ENCODE measurements at places on chromosomes 2 and 18. TPM values are rescaled to one million over a fixed set of nuclear protein-coding genes. Genes with fewer than 3 reads are reported as not detected.
A peak's percentile ranks its signal among the peaks of the same experiment; 100 is the strongest.

Gene KIF3C
- 3.0 TPM for total RNA-seq

Gene ACTG2
- total RNA-seq: not detected

Gene WDSUB1
- 6.6 TPM for total RNA-seq

Gene HTRA2
- 39.0 TPM for total RNA-seq

DNA sequence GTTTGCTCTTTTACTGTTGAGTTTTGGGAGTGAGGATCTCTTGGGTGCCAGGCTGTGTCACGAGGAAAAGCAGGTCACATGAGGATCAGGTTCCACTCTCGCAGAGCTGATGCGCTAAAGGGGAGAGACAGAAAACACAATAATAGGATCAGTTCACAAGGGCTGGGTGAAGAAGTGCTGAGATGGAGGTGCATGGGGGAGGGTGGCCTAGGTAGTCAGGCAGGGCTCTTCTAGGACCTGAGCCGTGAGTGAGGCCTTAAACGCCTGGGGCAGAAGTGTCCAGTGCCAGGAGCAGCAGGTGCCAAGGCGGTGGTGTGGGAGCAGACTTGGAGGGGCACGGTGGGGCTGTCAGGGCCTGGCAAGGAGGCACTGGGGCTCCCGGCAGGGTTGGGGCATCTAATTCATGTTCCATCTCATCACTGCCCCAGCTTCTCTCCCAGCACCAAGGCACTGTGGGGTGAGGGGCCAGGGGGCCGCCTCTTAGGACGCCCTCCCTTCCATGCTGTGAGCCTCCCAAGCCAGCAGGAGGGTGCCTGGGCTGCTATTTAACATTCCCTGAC is 9.3 kb downstream of the KCNIP3 start:
- H3K4me3 ChIP-seq: no peak overlapping the region
- H3K4me1 ChIP-seq: no peaks in the 10 kb centered on the region
- H3K27ac ChIP-seq: no peak overlapping the region
- no peaks in the 10 kb centered on the region for H3K36me3 ChIP-seq

GRCh38 chr2:232321156-232321816 is 57.3 kb upstream of the ALPP start:
- no peaks in the 10 kb centered on the region for H3K27me3 ChIP-seq
- H3K36me3 ChIP-seq: no peaks in the 10 kb centered on the region
- peak overlapping the region; percentile 79 for H3K27ac ChIP-seq
- H3K4me1 ChIP-seq: peaks cover 63% of the 10 kb centered on the region
- peak overlapping the region; percentile 29 for H3K4me3 ChIP-seq

DNA sequence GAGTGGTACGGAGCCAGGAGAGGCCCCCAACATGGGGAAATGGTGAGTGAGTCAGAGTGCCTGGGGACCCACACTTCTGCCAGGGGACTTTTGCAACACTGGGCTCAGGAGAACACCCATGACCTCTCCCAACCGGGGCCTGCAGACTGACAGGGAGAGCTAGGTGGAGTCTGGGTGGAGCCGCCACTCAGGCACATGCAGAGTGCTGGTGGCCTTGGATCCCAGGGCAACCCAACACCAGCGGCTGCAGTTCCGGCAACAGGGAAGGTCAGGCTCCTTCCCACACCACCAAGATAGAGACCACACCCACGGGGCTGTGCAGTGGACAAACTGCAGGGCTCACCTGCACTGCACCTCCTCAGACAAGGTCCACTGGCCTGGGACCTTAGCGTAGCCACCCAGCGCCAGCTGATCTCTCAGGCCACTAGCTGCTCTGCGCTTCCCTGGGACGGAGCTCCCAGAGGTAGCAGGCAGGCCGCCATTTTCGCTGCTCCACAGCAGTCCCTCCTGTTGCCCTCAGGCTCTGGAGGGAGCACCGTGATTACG is 99.0 kb downstream of the EFEMP1 start:
- no peak overlapping the region for H3K27ac ChIP-seq
- H3K27me3 ChIP-seq: no peaks in the 10 kb centered on the region
- no peaks in the 10 kb centered on the region for H3K4me1 ChIP-seq
- no peak for DNase-seq
- no peaks in the 10 kb centered on the region for H3K36me3 ChIP-seq
- H3K4me3 ChIP-seq: no peak overlapping the region

- H3K4me1 ChIP-seq: peaks cover 15% of the 10 kb centered on the region
- no peak overlapping the region for H3K4me3 ChIP-seq
- no peaks in the 10 kb centered on the region for H3K36me3 ChIP-seq
- DNase-seq: no peak
- no peaks in the 10 kb centered on the region for H3K27me3 ChIP-seq
- H3K27ac ChIP-seq: no peak overlapping the region
Measured at GRCh38 chr2:12897181-12897580, 180.4 kb downstream of the TRIB2 start.

DNA sequence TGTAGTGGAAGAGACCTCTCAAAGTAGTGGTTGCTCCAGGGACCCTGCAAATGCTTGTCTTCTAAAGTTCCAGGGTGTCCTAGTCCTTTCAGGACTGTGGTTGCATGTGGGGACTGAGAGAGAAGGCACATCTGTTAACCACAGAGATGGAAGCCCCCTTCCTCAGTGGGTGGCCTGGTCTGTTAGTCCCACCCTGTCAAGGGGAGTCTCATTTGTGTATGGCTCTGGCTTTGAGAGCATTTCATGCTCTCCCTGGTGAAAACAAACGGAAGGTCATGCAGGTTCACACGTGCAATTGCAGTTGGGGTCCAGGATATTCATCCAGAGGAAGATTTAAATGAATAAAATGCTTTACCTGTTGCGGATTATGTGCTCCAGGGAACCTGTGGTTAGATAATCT is 219.6 kb downstream of the PRKCE start:
- peaks cover 2% of the 10 kb centered on the region for H3K36me3 ChIP-seq
- DNase-seq: no peak
- no peak overlapping the region for H3K4me3 ChIP-seq
- no peak overlapping the region for H3K27ac ChIP-seq
- no peaks in the 10 kb centered on the region for H3K27me3 ChIP-seq

- no peak for DNase-seq
- no peaks in the 10 kb centered on the region for H3K36me3 ChIP-seq
- no peaks in the 10 kb centered on the region for H3K4me1 ChIP-seq
- H3K27ac ChIP-seq: no peak overlapping the region
Measured at GRCh38 chr2:106703161-106703560, 182.8 kb downstream of the ST6GAL2 start.

- no peak for DNase-seq
- H3K36me3 ChIP-seq: no peaks in the 10 kb centered on the region
- H3K27me3 ChIP-seq: peaks cover 15% of the 10 kb centered on the region
- H3K27ac ChIP-seq: no peak overlapping the region
Measured at GRCh38 chr2:167750675-167751074, 496.7 kb downstream of the STK39 start.

DNA sequence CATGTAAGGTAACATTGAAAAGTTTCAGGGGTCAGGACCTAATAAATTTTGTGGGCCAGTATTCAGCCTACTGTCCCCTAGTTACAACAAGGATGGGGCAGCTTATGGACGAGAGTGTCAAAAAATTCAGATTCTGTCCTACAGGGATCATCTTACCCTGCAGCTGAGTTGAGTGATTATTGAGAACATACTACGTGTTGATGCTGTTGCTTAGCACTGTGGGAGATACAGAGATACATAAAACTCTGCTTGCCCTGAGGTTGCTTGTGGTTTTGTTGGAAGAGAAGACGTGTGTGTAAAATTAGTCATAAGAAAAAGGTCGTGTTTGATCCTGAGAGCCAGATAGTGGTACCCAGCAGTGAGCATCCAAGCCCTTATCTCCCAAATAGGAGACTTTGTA is 253.2 kb downstream of the NEDD4L start:
- H3K27me3 ChIP-seq: no peaks in the 10 kb centered on the region
- DNase-seq: no peak
- H3K4me3 ChIP-seq: no peak overlapping the region
- H3K36me3 ChIP-seq: no peaks in the 10 kb centered on the region

GRCh38 chr2:25417715-25418369 is 76.1 kb upstream of the DNMT3A start:
- H3K4me3 ChIP-seq: no peak overlapping the region
- peaks cover 18% of the 10 kb centered on the region for H3K36me3 ChIP-seq
- peak; percentile 21 for DNase-seq
- no peaks in the 10 kb centered on the region for H3K27me3 ChIP-seq
- H3K4me1 ChIP-seq: peaks cover 2% of the 10 kb centered on the region
- no peak overlapping the region for H3K27ac ChIP-seq

- DNase-seq: no peak
- no peak overlapping the region for H3K27ac ChIP-seq
- peaks cover 3% of the 10 kb centered on the region for H3K27me3 ChIP-seq
- no peak overlapping the region for H3K4me3 ChIP-seq
- no peaks in the 10 kb centered on the region for H3K36me3 ChIP-seq
Measured at GRCh38 chr18:78953566-78953965, 26.1 kb upstream of the SALL3 start.

DNA sequence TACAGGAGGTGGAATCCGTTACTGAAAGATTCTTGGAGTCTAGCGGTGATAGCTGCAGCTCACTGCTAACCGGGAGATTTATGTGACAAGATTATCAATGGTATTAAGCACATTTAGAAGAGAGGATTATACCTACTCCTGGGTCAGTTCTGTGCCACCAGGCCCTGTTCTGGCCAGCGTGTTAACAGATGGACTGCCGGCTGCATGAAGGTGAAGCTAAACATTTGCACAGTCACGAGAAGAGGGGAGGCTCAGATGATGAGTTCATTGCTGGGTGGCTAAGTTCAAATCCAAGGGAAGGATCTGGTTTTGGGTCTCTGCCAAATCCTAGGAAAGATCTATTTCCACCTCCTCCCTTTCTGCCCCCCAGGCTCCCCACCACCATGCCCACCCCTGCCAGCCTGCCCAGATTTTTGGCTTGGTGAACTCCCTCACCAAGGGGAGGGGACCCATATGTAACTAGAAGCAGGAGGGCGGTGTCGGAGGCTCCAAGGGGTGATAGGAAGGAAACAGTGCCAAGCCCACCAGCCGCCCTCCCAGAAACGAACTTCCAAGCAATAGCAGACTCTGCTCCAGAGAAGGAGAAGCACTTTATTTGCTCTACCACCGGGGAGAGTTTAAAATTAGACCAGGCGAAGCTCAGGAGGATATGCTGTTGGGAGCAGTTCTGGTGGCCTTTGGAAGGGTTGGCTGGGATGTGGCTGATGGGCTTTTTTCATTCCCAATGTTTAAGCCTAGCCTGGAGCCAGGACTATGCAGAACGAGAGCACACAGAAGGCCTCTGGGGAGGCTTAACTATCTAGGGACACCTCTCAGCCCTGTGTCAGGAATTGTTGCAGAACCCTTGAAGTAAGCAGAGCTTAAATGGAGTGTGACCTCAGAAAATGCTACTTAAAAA is 200.5 kb downstream of the KLHL29 start:
- no peak for DNase-seq
- no peak overlapping the region for H3K4me3 ChIP-seq
- no peaks in the 10 kb centered on the region for H3K27me3 ChIP-seq
- no peaks in the 10 kb centered on the region for H3K4me1 ChIP-seq
- no peak overlapping the region for H3K27ac ChIP-seq

DNA sequence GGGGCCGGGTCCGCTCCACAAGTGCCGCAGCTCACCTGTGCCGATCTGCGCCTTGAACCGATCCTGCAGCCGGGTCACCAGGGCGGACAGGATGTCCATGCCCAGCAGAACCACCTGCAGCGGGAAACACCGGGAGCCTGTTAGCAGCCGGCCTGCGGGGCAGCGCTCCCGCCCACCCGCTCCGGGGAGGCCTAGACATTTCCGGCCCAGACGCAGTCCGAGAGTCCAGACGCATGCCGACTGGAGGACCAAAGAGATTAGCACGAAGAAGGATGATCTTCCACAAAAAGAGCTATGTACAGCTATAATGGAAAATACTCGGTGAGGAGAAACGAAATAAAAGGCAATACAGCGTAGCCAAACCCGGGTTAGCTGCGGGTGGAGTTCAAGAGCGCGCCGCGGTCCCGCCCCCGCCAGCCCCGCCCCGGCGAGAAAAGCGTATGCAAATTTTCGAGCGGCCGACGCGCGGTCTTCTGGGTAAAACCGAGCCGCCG is 421 bp upstream of the RNU4ATAC start:
- peak overlapping the region; percentile 97 for H3K4me3 ChIP-seq
- peak overlapping the region; percentile 99 for H3K27ac ChIP-seq
- no peaks in the 10 kb centered on the region for H3K27me3 ChIP-seq
- DNase-seq: peak; percentile 86
- peaks cover 57% of the 10 kb centered on the region for H3K4me1 ChIP-seq

GRCh38 chr18:7177116-7177744 is 53.7 kb upstream of the LRRC30 start:
- no peaks in the 10 kb centered on the region for H3K36me3 ChIP-seq
- H3K4me1 ChIP-seq: no peaks in the 10 kb centered on the region
- peaks cover 3% of the 10 kb centered on the region for H3K27me3 ChIP-seq
- DNase-seq: peak; percentile 27
- no peak overlapping the region for H3K4me3 ChIP-seq

- peaks cover 34% of the 10 kb centered on the region for H3K4me1 ChIP-seq
- peak overlapping the region; percentile 91 for H3K27ac ChIP-seq
- H3K27me3 ChIP-seq: no peaks in the 10 kb centered on the region
- peak overlapping the region; percentile 93 for H3K4me3 ChIP-seq
- DNase-seq: no peak
- peaks cover 18% of the 10 kb centered on the region for H3K36me3 ChIP-seq
Measured at GRCh38 chr18:2654928-2655177, 673 bp upstream of the SMCHD1 start.

- no peak overlapping the region for H3K27ac ChIP-seq
- DNase-seq: no peak
- peaks cover 11% of the 10 kb centered on the region for H3K27me3 ChIP-seq
Measured at GRCh38 chr2:29718076-29718686, 203.2 kb downstream of the ALK start.

GRCh38 chr18:73318739-73319479 is 451.1 kb upstream of the NETO1 start:
- DNase-seq: no peak
- H3K27ac ChIP-seq: no peak overlapping the region
- H3K36me3 ChIP-seq: no peaks in the 10 kb centered on the region
- H3K4me1 ChIP-seq: no peaks in the 10 kb centered on the region
- no peak overlapping the region for H3K4me3 ChIP-seq
- H3K27me3 ChIP-seq: no peaks in the 10 kb centered on the region

- H3K4me3 ChIP-seq: no peak overlapping the region
- H3K27me3 ChIP-seq: no peaks in the 10 kb centered on the region
- H3K4me1 ChIP-seq: no peaks in the 10 kb centered on the region
- DNase-seq: no peak
- H3K36me3 ChIP-seq: no peaks in the 10 kb centered on the region
Measured at GRCh38 chr2:170146784-170147183, 31.2 kb upstream of the MYO3B start.

- H3K4me3 ChIP-seq: no peak overlapping the region
- H3K36me3 ChIP-seq: no peaks in the 10 kb centered on the region
- H3K27ac ChIP-seq: no peak overlapping the region
- DNase-seq: no peak
Measured at GRCh38 chr2:62408241-62408677, 97.7 kb downstream of the TMEM17 start.

GRCh38 chr2:25410370-25410769 is 68.6 kb upstream of the DNMT3A start:
- H3K4me1 ChIP-seq: peaks cover 8% of the 10 kb centered on the region
- no peaks in the 10 kb centered on the region for H3K27me3 ChIP-seq
- H3K4me3 ChIP-seq: no peak overlapping the region
